ENCODE measurements at places on chromosomes 5 and 9.

DNA sequence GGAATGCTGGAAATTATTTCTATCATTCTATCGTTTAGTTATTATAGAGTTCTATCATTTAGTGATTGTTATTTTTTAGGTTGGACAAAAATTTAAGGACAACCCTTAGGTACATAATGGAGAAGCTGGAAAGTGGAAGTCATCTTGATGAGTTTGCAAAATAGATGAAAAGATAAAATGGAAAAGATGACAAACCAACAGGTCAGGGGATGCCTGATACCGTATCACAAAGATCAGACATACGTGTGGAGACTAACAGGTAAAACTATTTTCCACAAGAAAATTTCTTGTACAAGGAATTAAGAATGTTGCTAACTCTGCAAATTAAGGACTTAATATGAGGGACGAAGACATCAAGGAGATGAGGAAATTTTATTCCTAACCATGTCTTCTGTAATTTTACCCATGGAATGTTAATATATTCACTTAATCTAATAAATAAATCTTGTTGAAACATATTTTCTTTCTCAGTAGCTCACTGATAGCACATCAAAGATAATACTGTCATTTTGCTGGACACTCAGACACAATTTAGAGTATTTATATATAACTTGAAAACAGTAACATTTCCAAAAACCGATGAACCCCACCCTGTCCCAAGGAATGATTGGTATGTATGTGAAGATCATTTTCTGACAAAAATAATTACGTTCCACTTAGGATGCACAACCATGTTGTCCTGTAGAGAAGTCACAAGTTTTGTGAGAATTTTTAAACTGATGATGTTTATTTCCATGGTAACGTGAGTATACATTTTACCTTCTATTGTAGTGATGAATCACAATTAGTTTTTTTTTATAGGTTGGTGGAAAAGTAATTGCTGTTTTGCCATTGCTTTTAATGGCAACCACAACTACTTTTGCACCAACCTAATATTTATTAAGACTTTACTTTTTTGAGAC is 2.6 kb downstream of the LURAP1L start:
- no peak for DNase-seq

DNA sequence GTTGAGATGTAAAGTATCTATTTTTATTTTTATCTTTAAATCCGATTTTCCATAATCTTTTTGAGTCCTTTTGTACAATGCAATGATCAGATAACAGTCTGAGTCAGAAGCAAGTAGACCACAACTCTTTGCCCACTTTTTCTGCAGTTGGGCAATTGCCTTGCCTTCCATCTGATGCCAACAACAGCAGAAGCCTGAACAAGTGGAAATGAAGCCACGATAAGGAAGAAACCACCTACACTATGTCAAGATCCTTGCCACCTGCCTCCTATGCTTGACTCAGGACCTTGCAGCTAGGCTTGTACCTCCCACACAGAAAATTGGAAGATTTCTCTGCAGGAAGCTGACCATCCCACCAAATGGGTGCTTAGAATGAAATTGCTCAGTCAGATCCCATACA is 78.6 kb downstream of the ANXA1 start:
- DNase-seq: no peak

GRCh38 chr9:130414910-130415746 is 29.6 kb upstream of the ASS1 start:
- DNase-seq: no peak

- DNase-seq: no peak
These were observed 96.6 kb downstream of the RGS3 start for GRCh38 chr9:113559834-113560800.

GRCh38 chr5:36027711-36028110 is 36.5 kb upstream of the UGT3A1 start:
- DNase-seq: no peak
